GM12892 (cell line): ENCODE measurements at places on chromosomes 12 and 14.

- DNase-seq, result no peak
Measured at GRCh38 chr14:84343656-84344055, 1186.3 kb upstream of the FLRT2 start.

DNA sequence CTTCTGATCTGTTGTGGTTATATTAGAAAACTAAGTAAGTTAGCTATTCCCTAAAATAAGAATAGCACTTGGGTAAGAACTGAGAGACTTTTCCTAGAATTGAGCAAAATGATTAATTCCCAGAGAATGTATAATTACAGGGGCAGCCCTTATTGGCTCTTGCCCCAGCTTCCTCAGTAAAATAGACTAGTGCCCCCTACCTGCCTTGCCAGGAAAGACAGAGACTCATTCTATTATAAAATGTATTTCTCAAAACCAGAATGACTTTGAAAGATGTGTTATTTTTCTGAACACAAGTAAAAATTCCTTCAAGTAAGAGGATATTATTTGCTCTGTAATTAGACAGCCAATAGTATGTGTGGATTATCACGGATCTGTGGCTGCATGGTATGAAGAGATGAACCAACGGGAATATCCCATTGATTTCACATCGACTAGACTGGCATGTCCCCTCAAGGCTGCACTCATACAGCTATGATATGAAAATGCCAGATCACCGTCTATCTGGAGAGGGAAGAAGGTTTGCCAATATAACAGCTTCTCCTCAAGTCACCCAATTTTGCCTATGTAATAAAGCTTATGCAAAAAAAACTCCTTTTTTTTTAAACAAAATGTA, 7.4 kb upstream of the GLRX5 start:
- no peak for DNase-seq

DNA sequence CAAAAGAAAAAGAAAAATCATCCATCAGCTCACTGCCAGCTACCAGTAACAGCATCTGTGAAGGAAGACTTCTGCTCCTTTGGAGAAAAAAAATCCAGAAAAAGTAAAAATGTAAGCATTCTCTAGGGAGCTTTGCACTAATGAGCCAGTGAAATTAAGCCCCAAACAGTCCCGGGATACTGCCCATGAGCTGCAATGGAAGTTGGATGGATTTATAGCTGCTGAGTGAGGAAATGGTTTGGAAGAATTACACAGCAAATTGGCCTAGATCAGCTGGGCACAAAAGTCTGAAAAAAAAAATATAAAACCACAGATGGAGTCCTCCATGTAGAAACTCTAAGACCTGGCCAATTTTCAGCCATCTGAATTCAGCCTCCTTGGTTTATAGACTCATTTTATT, 462.9 kb upstream of the USP15 start:
- DNase-seq, result no peak

DNA sequence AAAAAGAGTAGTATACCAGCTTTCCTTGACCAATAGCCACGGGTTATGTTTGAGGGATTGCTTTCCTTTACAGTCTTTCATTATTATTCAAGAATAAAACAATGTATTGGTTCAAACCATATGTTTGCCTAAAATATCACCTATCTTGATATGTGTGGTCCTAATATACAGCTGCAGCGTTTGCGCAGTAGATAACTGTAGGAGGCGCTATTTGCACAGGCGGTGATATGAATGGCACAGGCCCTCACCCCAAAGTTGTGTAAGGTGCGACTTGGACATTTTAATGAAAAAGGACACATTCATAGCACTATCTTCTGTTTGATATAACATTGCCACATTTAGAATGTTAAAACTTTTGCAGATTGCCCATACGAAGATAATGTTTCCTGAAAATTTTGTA, 298.4 kb downstream of the TRHDE start:
- no peak for DNase-seq

- DNase-seq, result no peak
Measured at GRCh38 chr14:83217492-83217891, 1683.8 kb upstream of the SEL1L start.

- no peak for DNase-seq
Measured at GRCh38 chr14:103744621-103745395, 29.2 kb downstream of the ZFYVE21 start.

- DNase-seq, result no peak
Measured at GRCh38 chr12:113332688-113333417, 2.1 kb downstream of the SLC8B1 start.

DNA sequence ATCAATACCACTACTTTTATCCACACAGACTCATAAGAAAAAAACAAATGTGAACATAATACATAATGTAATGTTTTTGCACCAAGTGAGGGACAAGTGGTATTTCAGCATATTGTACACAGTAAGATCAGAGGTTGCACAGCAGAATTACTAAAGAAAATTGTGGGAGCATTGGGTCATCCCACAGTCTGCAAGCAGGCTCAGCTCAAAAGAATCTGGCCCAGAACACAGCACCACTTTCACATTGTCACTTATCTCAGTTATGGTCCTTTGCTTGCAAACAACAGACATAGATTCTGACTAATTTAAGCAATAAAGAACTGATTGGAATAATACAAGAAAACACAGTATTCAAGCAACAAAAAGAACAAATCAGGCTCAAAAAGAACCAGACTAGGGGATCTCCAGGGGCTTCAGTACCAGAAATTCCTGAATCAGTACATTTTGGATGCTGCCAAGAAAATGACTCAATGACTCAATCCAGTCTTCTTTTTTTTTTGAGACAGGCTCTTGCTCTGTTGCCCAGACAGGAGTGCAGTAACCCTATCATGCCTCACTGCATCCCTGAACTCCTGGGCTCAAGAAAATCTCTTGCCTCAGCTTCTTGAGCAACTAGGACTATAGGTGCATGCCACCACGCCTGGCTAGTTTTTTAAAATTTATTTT, 42.9 kb upstream of the EEA1 start:
- DNase-seq, result no peak

DNA sequence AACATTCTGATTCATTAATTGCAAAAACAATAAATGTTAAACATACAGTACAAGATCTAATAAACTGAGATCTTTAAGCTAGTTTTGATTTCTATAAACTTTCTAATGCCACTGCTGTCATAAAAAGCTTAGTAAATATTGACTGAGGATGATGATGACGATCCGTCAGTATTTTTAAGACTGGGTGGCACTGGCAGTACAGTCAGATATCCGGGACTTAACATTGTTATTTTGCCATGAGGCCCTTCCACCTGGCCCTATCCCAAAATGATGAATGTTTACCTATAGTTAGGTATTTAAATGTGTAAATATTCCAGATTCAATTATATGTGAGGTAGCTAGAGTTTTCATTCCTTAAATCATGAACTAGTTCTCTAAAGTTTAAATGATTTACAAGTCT, 158.5 kb downstream of the FOXA1 start:
- DNase-seq, result no peak

- no peak for DNase-seq
Measured at GRCh38 chr14:96088911-96089310, 49.7 kb downstream of the C14orf132 start.

GRCh38 chr14:102775855-102776760, 1.1 kb upstream of the TRAF3 start:
- no peak for DNase-seq

GRCh38 chr14:30673071-30673470, 51.0 kb downstream of the SCFD1 start:
- DNase-seq, result no peak

GRCh38 chr14:104650057-104650980, 39.1 kb upstream of the INF2 start:
- peak; percentile 92 for DNase-seq

GRCh38 chr12:95182868-95183415, 34.3 kb downstream of the FGD6 start:
- no peak for DNase-seq

DNA sequence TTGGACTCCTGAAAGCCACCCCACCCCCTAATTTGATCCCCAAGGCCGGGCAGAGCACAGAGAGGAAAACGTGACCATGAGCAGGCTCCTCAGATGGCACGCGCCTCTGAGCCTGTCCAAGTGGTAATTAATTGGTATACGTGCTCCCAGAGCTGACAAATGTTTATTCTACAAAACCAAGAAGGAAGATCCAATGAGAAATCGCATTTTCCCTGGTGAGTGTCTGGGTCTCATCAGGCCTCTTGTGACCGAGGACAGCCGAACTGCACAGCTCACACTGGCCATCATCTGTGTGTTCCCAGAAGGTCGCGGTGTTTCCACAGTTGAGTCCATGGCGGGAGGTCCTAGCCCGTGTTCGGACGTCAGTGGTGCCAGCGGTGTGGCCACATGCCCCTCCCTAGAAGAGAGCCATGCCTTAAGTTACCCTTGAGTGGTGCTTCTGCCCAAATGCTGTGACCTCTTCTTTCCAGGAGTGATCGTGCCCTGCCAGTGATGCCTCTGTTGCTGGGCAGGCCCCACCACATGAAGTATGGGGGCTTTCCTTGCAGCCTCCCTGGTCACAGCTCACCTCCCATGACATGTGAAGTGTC, 317.5 kb upstream of the RTL1 start:
- DNase-seq, result no peak

GRCh38 chr14:68399971-68400370, 392.9 kb downstream of the ZFP36L1 start:
- no peak for DNase-seq
